ENCODE measurements at places on chromosomes 1 and 21.

GRCh38 chr1:205168291-205168690 lies 43.2 kb downstream of the DSTYK start:
- no peak for DNase-seq

DNA sequence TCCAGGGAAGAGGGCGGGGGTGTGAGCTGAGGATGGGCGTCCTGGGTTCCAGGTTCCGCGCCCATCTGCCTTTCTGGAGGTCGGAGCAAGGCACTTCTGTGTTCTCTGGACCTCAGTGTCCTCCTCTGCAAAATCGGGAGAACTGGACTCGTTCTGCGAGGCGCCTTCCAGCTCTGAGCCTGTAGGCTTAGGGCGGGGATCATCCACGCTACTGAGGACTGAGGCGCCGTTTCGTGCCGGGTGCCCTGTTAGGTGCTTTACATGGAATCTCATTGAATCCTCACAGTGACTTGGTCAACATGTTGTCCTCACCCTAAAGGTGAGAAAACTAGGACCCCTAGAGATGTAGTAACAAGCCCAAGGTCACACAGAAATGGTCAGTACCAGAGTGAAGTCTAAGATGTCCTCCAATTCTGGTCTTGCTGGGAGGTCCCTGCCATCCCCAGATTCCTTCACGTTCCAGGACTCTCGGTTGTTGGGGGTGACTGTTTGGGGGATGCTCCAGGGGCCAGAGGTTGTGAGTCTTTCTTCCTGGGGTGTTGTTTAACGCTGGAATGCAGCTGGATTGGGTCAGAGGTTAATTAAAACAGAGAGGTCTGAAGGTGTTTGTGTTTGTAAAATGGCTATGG lies 677 bp downstream of the PRKAA2 start:
- no peak for DNase-seq

DNA sequence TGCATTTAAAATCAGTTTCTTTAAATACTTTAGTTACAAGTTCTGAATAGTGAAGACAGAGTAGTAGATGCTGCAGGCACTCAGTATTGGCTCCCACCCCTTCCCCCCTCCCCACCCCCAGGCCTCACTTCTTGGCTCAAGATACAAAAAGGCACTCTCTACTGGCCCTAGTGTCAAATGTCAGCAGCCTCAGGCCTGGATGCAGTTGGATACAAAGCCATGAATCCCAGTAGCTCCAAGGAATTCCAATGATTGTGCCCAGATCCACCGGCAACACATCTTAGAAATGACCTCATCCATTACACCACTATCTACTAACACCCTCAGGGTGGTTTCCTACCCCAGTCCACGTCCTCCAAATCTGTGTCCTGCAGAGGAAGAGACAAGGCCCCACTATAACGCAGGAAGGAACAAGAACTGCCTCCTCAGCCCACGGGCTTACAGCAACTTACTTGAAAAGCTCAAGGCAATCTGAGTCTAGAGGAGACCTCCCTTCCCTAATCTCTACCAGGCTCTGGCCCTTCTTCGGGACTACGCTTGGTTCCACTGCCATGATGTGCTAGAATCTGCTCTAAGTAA lies 17.6 kb downstream of the ACADM start:
- no peak for DNase-seq

GRCh38 chr1:37399205-37399604 lies 75.2 kb upstream of the ZC3H12A start:
- DNase-seq, result no peak

Measured in CD4-positive, alpha-beta T cell (primary cell).